ENCODE measurements at places on chromosomes 5 and 9.

DNA sequence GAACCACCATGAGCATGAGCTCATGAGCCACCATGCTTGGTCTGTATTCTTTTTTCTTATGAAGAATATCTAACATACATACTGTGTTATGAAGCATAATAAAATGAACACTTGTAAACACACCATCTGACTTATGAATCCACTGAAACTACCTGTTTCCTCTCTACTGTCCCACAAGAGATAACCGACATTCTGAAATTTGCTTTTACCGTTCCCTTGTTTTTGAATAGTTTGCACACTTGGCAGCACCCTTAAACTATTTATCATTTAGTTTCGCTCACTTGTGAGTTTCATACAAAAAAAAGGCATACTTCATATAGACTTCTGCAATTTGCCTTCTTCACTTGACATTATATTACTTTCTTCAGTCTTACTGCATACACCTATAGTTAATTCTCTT lies 8.9 kb downstream of the LARS1 start:
- no peak for DNase-seq

- no peak for DNase-seq
These were observed 175.4 kb downstream of the RGS3 start for GRCh38 chr9:113638897-113639296.

GRCh38 chr5:64838376-64838775 lies 69.6 kb downstream of the CWC27 start:
- no peak for DNase-seq

GRCh38 chr5:55062039-55062779 lies 38.2 kb downstream of the GZMK start:
- peak; percentile 49 for DNase-seq

DNA sequence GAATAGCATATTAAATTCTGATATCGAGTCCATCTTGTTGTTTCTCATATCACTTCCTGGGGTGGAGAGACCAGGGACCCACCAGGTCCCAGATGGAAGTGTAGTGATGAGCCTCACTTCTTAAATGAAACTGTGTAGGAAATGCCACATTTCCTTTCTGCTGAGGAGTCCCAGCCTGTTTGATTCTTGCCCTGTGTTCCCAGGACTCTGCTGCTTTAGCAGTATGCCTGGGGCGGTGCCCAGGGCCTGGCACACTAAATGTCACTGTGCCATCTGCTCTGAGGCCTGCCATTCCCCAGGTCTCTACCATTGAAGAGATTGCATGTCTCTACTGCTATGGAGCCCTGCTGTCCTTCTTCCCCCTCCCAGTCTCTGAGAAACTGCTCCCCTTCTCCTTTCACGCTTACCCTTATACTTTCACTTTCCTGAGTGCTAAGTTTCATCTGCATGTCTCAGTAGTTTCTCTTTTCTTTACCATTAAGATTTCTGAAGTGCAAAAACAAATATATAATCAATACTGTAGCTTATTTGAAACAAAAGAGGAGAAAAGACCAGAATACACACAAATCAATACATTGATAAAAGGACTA lies 260.4 kb downstream of the GABRB2 start:
- DNase-seq: no peak

DNA sequence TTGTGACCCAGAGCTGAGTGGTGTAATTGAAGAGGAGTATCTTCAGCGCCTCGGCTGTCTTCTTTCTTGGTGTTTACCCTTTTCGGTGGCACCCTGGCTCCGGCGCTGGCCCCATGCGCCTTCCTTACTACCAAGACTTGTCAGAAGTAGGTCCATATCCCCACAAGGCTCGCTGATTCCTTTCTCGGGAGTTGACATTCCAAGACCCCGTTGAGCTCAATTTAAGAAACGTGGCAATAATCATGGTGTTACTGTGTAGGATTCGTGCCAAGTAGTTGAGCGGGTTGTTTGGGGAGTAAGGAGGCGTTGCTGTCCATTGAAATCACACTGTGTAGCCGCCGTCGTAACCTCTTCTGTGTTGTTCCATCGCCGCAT lies 795 bp downstream of the NDUFAF2 start:
- peak; percentile 4 for DNase-seq

DNA sequence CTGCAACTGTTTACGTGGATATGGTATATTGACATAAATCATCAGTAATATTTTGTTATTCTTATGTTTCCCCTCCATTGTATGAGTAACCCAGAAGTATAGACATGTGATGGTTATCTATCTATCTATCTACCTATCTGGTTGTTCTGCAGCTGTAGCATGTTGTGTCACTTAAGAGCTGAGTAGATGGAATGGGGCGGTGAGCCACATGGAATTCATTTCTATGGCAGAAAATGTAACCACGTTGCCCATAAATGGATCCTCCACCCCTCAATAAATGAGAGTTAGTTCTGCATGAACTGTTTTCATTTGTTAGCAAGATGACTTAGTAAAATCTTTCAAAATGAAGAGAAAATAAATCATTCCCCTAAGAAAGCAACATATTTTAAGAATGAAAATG lies 553.2 kb downstream of the MAT2B start:
- DNase-seq: no peak
